Thoracic aorta endothelial cell (primary cell): ENCODE measurements at places on chromosomes 13 and 19. TPM values are rescaled to one million over a fixed set of nuclear protein-coding genes. Genes with fewer than 3 reads are reported as not detected.

The ZNF324 gene
- total RNA-seq = 11.2 and 12.8 TPM in 2 replicates

The RB1 gene
- 71.9 and 73.1 TPM in 2 replicates for total RNA-seq

The ZNF610 gene
- total RNA-seq = 1.4 and 3.1 TPM in 2 replicates

The UBE2L5 gene
- not detected in 2 replicates for total RNA-seq

The TMC4 gene
- 0.53 TPM in 1 of 2 replicates, not detected in the other for total RNA-seq

The IZUMO2 gene
- total RNA-seq = not detected in 2 replicates

The VSIG10L gene
- total RNA-seq = 0.27 and 0.29 TPM in 2 replicates

The SYT3 gene
- total RNA-seq = 0.13 TPM in 1 of 2 replicates, not detected in the other

The ZNF93 gene
- total RNA-seq = 8.0 and 11.8 TPM in 2 replicates

The TJP3 gene
- total RNA-seq = not detected in 2 replicates

The TMPRSS9 gene
- under 0.01 TPM in 1 of 2 replicates, not detected in the other for total RNA-seq

The R3HDM4 gene
- total RNA-seq = 20.1 and 26.1 TPM in 2 replicates

The WBP4 gene
- 10.3 and 11.0 TPM in 2 replicates for total RNA-seq

The CGB3 gene
- total RNA-seq = not detected in 2 replicates

The ZNF765 gene
- 11.4 and 11.9 TPM in 2 replicates for total RNA-seq

The RFC3 gene
- total RNA-seq = 41.5 and 50.0 TPM in 2 replicates

The FFAR3 gene
- total RNA-seq = not detected in 2 replicates

The CELF5 gene
- total RNA-seq = 0.14 TPM in 1 of 2 replicates, not detected in the other

The ZNF428 gene
- total RNA-seq = 21.3 and 22.3 TPM in 2 replicates

The ADAMTS10 gene
- total RNA-seq = 2.4 and 4.0 TPM in 2 replicates

The CYP4F2 gene
- total RNA-seq = not detected in 2 replicates

The CRB3 gene
- not detected in 2 replicates for total RNA-seq
